Activated CD4-positive, alpha-beta T cell treated with anti-CD3 and anti-CD28 coated beads, Interleukin-2, amount 50 U/mL, for 4 hours (primary cell): ENCODE measurements at places on chromosomes 12 and 14.

DNA sequence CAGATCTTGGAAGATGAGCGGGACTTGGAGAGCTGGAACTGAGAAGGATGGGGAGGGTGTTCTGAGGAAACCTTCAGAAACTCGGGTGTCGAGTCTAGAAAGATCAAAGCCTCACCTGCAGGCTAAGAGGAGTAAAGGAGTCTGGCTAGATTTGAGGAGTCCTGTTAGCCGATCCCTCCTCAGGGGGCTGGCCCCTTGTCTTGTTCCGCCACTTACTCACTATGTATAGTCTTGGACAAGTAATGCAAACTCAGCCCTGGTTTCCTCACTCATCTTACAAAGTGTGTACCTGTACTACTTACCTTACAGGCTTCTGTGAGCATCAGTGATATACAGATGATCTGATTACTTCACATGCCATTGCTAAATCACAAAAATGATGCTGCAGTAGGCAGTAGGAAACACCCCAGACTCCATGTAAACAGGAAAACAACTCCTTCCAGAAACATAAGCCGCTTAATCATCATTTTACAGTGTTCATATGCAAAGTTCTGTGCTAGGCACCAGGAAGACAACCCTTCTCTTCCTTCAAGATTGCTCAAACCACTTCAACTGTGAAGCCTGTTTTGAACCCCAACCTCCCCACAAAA, 2.0 kb upstream of the SPTLC2 start:
- DNase-seq, result no peak

DNA sequence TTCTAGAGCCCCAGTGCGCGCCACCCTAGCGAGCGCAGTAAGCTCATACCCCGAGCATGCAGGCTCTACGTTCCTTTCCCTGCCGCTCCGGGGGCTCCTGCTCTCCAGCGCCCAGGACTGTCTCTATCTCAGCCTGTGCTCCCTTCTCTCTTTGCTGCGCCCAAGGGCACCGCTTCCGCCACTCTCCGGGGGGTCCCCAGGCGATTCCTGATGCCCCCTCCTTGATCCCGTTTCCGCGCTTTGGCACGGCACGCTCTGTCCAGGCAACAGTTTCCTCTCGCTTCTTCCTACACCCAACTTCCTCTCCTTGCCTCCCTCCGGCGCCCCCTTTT, 791 bp downstream of the TMEM233 start:
- no peak for DNase-seq

- DNase-seq, result peak; percentile 71
Observed at GRCh38 chr14:61568572-61569011, 126.7 kb upstream of the HIF1A start.

- DNase-seq, result no peak
Observed at GRCh38 chr12:120980800-120981368, 2.5 kb downstream of the HNF1A start.

DNA sequence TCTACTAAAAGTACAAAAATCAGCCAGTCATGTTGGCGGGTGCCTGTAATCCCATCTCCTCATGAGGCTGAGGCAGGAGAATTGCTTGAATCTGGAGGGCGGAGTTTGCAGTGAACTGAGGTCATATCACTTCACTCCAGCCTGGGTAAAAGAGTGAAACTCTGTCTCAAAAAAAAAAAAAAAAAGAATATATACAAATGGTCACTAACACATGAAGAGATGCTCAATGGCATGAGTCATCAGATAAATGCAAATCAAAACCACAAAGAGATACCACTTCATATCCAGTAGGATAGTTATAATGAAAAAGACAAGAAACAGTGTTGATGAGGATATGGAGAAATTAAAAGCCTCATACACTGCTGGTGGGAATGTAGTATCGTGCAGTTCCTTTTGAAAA, 33.6 kb upstream of the METAP2 start:
- no peak for DNase-seq

GRCh38 chr14:25677111-25677510, 627.2 kb upstream of the STXBP6 start:
- DNase-seq, result no peak

GRCh38 chr14:30108975-30109700, 181.5 kb upstream of the PRKD1 start:
- no peak for DNase-seq

DNA sequence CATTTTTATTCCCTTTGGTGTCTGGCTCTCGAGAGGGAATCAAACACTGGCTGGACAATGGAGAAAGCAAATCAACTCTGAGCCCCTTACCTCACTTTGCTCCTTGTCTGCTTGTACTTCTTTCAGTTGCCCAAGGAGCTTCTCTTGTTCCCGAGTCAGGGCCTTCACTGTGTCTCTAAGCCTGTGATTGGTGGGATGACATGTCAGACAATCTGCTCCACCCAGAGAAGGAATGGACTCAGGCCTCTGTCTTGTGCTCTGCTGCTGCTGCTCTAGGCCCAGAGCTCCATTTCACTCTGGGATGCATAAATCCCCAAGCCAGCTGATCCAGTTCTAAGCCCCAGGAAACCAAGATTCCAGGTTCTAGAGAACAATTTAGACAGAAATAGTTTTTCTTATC, 7.6 kb downstream of the CALCOCO1 start:
- DNase-seq, result no peak

GRCh38 chr12:78308701-78309100, 478.0 kb downstream of the NAV3 start:
- DNase-seq, result no peak

DNA sequence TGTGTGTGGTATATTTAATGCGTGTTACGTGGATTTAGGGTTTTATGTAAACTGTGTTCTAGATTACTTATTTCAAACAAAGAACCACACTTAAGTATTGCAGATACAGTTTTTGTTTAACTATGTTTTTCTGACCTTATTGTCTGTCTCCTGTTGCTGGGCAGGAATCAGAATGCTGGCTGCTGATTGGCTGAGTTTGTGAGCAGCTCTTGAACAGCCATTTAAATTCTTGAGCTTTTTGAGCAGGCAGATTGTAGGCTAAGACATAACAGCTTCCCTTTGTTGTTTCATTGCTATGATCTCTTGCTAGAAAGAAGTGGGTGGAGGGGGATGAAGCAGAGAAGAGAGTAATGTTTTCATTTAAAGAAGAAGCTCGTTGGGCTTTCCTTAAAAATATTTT, 52.2 kb downstream of the ATF7IP start:
- DNase-seq, result peak; percentile 64

GRCh38 chr12:2963760-2964292, 4.6 kb downstream of the TEAD4 start:
- no peak for DNase-seq

- no peak for DNase-seq
Observed at GRCh38 chr14:53951627-53952303, 4.9 kb downstream of the BMP4 start.
